IMR-90 (cell line): ENCODE measurements at places on chromosomes 3 and 15.

DNA sequence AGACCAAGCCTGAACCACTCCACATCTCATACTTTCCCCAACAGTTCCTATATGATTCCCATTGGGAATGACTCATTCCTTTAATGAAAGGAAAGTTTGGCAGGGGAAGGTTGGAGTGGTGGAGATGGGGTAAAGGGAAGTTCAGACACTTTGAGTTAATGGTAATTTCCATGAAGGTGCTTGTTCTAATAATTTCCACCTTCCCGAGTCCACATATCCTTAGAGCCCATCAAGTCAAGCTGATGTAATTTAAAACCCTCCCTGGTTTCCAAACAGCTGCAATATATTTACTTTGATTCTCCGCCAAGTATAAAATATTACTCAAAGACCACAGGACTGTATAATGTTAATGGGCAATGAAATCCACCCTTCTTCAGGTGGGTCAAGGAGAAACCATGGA lies 95.0 kb upstream of the GALNT15 start:
- peak; percentile 58 for DNase-seq

DNA sequence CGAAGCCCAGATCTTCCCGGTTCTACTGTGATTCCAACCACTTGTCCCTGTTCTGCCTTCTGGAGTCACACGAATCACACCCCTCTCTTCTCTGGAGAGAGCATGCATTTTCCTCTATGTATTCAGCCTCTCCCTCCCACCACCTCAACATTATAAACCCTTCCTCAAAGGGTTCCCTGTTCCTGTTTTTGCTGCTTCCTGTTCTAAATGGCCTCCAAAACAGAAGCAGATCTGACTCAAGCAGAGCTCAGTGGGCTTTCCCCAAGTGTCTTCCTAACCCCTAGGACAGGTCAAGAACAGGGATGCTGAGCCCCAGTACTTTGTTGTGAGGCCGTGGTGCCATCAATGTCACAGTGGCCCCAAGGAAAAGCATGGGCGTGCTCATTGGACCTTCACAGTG lies 75.7 kb upstream of the ARNT2 start:
- no peak for DNase-seq

DNA sequence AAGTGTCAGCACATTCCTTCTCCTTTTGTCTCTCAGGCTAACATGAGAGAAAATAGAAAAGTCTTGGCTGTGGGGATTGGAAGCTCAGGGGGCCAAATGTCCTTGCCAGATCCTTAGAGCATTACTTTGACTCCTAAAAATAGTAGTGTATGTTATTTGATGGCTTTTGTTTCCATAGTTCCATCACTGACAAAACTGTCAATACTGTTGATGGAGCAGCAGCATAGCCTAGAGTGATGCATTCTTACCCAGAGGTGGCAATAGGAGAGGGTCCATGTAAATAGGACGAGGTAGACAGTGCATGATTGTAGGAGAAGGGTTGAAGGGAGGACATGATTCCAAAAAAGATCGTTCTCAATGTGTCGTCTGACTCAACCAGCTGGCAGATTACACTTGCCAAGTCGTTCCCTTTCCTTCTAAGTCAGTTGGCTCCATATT lies 282.7 kb upstream of the TPRG1 start:
- no peak for DNase-seq

- no peak for DNase-seq
These were observed 15.9 kb upstream of the DRD3 start for GRCh38 chr3:114194750-114195149.

- no peak for DNase-seq
These were observed 16.1 kb upstream of the STRIT1 start for GRCh38 chr3:155309581-155309980.

- no peak for DNase-seq
These were observed 945.6 kb downstream of the ZPLD1 start for GRCh38 chr3:103380391-103380790.
